NCI-H2171 treated with DMSO at 0.1 percent for 48 hours (cell line): ENCODE measurements at places on chromosomes 12 and 14.

- DNase-seq, result no peak
These were observed 120.9 kb downstream of the SLC38A6 start for GRCh38 chr14:61101803-61102548.

DNA sequence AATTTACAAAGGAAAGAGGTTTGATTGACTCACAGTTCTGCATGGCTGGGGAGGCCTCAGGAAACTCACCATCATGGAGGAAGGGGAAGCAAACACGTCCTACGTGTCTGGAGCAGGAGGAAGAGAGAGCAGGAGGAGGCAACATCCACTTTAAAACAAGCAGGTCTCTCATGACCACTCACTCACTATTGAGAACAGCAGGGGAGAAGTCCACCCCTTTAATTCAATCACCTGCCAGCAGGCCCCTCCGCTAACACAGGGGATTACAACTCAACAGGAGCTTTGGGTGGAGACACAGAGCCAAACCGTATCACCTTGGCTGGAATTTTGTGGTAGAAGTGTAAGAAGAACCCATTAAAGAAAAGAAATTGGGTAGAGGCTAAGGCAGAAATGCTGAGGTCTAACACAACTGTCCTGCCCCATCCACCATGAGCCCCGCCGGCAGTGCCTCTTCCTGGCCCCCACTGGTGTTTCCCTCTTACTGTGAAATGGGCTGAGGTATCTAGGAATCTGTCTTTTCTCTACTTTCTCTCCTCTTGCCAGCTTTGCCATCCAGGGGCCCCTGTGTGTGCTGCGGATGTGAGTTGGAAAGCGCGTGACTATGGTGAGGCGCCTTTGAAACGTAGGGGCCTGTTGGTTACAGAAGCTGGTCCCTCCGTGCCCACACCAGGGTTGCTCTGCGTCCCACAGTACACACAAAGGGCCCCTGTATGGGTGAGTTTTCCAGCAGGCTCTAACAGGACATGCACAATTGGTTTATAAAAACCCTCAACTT lies 108.0 kb upstream of the TMEM132D start:
- no peak for DNase-seq

- no peak for DNase-seq
These were observed 56.2 kb downstream of the MIPOL1 start for GRCh38 chr14:37253905-37254304.

- DNase-seq, result no peak
These were observed 1.9 kb downstream of the TMEM263 start for GRCh38 chr12:106957583-106957982.

DNA sequence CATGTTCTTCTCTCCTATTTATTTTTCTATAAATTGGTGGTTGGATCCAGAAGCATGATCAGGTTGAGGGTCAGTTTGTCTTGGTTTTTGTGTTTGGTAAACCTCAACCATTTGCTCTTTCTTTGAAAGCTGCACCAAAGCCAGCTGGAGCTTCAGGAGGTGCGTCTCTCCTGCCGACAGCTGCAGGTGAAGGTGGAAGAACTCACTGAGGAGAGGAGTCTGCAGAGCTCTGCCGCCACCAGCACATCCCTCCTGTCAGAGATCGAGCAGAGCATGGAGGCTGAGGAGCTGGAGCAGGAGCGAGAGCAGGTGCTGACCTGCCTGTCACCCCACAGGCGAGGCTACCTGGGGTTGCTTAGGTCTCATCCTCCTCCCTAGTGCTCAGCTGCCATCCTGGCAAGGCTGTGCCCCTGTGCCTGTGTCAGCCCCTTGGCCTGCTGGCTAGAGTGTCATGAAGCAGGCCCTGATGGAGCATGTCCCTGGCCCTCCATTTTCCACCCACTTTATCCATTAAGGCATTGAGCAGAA lies 45.0 kb downstream of the RAB35 start:
- no peak for DNase-seq

DNA sequence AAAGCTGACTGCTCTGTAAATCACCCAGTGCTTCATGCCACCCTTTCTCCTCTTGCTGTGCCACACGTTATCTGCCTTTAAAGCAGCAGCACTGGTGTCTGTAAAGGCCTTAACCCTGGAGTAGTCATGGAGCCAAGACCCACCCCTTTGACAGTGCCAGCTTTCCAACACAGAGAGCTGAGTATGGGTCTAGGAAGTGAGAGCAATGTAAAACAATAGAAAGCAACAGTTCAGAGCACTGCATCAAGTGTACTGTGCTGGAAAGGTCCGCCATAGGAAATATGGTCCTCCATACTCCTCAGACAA lies 139.5 kb downstream of the DAD1 start:
- DNase-seq, result no peak

DNA sequence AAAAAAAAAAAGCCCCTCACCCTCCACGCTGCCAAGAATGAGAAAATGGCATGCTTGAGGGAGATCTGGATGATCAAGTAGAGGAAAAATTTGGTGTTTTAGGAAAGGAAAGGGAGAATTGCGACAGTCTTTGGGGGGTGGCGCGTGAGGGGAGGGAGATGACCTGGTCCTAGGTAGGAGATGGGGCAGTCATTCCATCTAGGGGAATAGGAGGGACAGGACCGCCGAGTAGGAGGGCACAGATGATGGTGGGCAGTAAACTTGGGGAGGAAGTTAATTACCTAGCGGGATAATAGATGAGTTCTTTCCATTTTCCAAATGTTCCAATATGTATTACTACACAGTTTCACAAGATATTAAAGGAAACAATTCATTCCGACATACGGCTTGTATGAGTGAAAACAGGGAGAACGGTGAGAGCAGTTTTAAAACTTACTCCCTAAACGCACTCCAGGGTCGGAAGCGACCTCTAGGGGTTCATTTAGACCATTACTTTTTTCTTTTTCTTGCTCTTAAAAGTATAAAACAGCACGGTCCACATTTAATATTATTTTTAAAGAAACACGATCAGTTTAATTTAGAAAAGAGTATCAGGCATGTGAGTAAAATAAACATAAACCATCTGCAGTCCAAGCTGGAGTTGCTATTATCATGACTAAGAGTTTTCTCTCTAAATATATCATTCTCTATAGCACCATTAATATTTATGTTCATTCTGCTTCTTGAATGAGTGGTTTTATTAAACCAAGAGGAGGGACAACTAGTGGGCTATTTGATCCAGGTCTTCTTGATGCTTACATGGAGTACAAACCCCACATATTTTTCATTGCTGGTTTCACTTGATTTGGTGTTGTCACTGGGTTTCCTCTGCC lies 3.0 kb upstream of the FNTB start:
- DNase-seq, result peak; percentile 76

GRCh38 chr12:127393465-127393864 lies 873.5 kb upstream of the TMEM132C start:
- no peak for DNase-seq

DNA sequence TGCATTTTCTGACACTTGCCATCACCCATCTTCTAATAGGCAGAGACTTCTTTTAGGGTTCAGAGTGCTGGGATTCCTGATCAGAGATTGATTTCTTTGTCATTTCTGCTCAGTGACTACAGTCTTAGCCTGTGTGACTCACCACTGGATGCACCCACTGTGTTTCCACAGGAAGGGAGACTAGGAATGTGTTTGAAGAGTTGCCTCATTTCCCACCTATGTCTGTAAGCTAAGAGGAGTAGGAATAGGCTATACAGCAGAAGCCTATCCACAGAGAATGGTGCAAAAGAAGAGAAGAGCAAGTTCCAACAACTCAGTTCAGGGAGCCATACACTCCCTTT lies 60.2 kb upstream of the ACTN1 start:
- DNase-seq, result no peak

GRCh38 chr12:108702595-108703320 lies 28.6 kb downstream of the CORO1C start:
- DNase-seq, result peak; percentile 77

GRCh38 chr12:51699219-51699618 lies 108.2 kb downstream of the SCN8A start:
- DNase-seq, result no peak

DNA sequence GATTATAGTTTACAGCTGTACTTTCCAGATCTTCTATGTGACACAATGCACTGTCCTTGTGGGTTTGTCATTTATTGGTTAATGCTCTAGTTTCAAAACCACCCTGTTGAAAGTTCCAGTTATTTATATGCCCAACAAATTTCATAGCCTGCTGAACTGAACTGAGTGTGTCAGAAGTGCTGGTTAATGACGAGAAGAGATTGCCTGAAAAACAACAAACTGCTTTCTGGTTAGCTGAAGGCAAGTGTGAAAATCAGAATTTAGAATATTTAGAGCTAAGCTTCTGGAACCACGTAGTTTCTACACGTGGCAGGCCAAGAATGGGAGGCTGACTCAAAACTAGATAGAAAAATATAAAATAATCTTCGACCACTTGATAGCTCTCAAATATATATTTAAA lies 19.1 kb upstream of the RIN3 start:
- no peak for DNase-seq

GRCh38 chr12:96534339-96534738 lies 45.0 kb downstream of the CFAP54 start:
- DNase-seq, result no peak

DNA sequence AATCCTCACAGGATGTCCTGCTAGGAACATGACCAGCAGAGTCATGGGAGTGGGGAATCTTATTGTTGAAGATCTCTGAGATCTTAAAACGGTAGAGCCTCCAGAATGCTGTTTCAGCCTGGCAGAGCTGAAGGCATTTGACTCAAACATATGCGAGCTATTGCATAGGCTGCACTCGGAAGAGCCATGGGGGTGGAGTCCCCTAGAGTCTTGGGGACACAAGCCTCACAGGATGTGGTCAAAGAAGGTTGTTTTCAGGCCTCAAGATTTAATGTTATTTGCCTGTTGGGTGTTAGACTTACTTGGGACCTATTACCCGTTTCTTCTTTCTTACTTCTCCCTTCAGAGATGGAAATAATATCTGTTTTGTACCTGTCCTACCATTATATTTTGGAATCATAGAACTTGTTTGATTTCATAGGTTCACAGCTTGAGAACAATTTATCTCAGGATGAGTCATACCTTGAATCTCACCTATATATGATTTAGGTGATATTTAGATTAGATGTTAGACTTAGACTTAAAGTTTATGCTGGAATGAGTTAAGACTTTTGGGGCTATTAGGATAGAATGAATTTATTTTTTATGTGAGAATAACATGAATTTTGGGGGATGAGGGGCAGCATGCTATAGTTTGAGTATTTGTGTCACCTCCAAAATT lies 172.2 kb upstream of the ATP2B1 start:
- DNase-seq, result no peak

- DNase-seq, result no peak
These were observed 147.8 kb upstream of the KRR1 start for GRCh38 chr12:75658901-75659823.

DNA sequence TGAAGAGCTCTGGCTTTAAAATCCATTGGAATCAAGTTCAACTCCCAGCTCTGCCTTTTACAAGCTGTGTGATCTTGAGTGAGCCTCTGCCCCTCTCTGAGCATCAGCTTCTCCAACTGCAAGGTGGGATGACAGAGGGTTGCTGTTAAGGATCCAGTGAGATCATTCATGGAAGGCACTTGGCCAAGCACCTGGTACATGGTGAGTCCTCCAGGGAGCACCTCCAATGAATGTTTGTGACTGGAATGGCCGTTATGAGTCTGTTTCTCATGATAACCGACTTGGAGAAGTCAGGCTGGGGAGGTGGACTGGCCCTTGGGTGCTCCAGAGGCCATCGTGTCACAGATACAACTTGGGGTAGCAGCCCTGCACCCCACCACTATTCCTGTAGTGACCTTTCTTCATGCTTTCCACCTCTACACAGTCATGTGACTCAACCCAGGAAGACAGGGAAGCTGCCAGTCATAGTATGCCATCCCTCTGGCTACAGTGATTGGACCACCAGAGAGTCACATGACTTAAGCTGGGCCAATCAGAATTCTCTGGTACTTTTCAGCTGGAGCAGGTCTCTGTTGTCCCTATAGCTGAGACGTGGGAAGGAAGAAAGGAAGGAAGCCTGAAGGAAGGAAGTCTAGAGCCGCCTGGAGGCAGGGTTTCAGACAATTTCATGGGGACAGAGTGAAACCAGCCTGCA lies 146.5 kb upstream of the MYL2 start:
- peak; percentile 56 for DNase-seq

DNA sequence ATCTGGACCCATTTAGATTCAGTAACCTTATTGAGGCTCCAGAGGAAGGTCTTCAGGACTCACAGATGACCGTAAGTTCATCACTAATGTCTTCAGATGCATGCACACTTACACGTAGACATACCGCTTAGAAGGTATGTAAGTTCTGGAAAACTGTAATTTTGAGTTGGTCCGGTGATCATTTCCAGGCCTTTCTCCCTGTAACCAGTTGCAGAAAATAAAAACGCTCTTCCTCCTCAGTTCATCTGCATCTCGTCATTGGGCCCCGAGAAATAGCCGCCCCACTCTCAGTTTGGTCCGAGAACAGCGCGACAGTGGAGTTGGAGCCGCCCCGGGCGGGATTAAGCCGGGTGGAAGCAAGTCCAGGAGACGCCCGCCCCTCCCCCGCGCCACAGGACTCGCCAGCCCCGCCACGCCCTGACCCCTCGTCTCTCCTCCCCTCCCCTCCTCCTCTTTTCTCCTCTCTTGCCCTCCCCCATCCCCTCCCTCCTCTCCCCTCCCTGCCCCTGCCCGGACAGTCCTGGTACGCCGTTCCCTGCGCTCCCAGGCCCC lies 83.7 kb downstream of the TNFAIP2 start:
- no peak for DNase-seq

- DNase-seq, result no peak
These were observed 58.8 kb upstream of the GPR68 start for GRCh38 chr14:91303091-91303923.

GRCh38 chr12:57372233-57372632 lies 58.6 kb downstream of the R3HDM2 start:
- no peak for DNase-seq

DNA sequence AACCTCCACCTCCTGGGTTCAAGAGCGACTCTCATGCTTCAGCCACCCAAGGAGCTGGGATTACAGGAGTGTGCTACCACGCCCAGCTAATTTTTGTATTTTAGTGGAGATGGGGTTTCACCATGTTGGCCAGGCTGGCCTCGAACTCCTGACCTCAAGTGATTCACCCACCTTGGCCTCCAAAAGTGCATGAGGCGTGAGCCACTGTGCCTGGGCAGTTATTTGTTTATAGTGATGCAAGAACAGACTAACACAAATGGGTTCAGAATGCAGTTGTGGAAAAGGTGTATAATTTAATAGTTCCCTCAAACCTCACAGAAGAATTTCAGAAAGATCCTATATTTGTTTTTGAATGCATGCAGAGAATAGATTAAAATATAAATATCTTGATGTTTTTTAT lies 447.1 kb downstream of the ZFP36L1 start:
- DNase-seq, result no peak

DNA sequence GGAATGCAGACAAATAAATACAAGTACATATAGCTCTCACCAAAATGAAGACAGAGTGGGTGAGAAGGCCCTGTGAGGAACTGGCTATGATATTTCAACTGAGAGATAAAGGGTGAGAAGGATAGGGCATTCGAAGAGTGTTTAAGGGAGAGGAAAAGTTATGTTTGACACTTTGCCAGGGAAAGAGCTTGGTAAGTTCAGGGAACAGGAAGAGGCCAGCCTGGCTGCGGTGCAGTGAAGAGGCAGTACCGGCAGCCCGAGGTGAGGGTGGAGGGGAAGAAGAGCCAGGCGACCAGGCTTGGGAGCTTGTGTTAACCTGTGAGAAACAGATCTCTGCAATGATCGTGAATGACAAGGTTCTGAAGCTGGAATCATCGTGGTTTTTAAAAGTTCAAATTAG lies 84.7 kb upstream of the RFX4 start:
- no peak for DNase-seq

GRCh38 chr14:104877806-104878550 lies 12.9 kb downstream of the CEP170B start:
- DNase-seq, result no peak

GRCh38 chr12:111428728-111429175 lies 23.0 kb downstream of the SH2B3 start:
- DNase-seq, result no peak
